ENCODE measurements at places on chromosomes 4 and X.

DNA sequence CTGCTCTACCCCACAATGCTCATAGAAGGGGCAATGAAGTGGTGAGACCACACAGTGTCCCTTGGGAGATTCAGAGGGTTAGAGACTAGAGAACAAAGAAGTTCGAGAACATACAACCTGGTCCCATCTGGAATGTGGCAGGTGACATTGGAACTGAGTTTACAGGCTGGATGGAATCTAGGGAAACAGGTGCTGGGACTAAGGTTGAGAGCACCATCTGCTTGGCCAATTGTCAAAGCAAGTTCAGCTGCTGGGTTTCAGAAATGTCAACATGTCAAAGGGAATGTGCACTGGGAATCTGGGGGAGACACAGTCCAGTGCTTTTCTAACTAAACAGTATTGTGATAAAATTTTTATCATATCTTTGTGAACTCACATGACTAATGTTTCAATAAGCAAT is 15.9 kb upstream of the FAM13A start:
- no peak for DNase-seq

- DNase-seq, result no peak
Measured at GRCh38 chr4:140753329-140753728, 2.9 kb downstream of the TBC1D9 start.

- no peak for DNase-seq
Measured at GRCh38 chrX:9148615-9149399, 114.9 kb upstream of the FAM9B start.

DNA sequence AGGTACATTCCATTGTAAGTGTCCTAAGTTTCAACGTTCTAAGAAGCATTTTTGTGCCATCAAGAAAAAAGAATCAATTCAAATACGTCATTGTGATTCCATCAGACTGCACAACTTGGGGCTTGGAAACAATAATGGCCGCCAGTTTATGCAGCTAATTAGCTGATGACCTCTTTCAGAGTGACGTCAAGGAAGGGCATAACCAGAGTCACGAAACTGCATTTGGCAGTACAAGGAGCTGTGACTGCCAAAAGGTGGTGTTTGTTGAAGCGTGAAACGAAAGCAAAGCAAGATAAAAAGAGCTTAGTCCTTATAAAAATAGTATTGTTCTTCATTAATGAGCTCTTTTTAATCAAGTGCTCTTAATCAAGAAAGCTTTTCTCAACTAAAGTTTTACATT is 81.1 kb upstream of the SH3RF1 start:
- no peak for DNase-seq

DNA sequence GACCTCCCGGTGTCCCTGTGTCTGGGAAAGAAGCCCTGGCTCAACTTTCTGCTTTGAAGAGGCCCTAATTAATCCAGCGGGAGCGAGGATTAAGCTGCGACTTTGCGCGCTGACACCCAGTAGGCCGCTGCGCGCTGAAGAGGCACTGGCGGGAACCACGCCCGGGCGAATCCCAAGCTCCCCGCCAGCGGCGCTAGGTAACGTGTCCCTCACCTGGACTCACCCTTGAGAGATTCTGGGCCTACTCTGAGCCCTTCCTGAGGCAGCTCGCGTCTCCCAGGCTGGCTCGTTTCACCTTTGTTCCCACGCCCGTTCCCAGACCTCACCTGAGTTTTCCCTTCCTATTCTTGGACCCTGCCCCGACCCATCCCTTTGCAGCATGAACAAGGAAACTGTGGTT is 616 bp upstream of the KLHL34 start:
- no peak for DNase-seq

DNA sequence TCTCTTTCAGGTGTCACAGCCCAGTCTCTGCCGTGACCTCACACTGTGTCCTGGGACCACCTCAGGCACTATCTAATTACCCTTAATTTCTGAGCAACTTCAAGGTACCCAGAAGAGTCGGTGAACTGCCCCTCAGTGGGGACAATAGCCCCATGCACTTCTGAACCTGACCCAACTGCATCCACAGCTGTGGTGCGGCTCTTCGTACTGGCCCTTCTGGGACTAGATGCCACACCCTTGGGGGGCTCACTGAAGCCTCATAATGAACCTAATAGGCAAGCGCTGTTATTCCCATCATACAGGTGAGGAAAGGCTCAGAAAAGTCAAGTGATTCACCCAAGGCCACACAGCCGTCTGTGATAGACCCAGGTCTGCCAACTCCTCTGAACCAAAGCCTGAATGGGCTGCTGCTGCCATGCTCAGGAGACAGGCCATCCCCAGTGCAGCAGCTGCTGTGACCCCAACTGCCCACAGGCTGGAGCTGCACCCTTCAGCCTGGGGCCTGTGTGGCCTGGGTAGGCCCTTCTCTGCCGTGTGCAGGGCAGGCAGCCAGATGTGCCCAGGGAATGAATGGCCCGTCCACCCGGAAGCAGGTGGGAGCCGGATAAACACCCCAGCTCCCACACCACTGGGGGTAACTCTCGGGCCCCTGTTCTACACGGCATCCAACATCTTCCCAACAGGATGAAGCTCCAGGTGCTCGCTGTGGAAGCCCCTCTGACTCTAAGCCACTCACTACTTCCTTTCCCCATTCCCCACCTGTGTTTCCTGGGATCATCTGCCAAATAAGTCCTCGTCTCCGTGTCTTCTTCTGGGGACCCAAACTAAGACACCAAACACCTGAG is 35.9 kb downstream of the HMX1 start:
- no peak for DNase-seq

- DNase-seq, result no peak
Measured at GRCh38 chr4:161604516-161605300, 559.1 kb downstream of the FSTL5 start.

- no peak for DNase-seq
Measured at GRCh38 chrX:27086237-27086636, 376.9 kb downstream of the PPP4R3C start.

- DNase-seq, result no peak
Measured at GRCh38 chrX:110614596-110614995, 181.0 kb downstream of the CHRDL1 start.

DNA sequence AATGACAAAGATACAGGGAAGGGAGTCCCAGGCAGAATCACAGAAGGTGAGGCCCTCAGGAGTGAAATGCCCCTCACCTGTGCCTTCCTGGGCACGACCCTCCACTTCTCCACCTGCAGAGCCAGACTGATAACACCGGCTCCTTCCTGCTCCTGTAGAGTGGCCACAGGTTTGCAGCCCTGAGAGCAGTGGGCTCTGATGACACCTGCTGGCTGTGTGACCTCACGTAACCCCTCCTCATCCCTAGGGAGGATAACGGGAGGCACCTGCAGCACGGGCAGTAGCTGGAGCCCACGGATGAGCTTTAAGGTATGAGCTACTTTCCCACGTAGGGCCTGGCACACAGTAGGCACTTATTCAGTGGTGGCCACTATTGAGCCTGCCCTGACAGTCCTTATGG is 25.5 kb upstream of the MAN2B2 start:
- no peak for DNase-seq

DNA sequence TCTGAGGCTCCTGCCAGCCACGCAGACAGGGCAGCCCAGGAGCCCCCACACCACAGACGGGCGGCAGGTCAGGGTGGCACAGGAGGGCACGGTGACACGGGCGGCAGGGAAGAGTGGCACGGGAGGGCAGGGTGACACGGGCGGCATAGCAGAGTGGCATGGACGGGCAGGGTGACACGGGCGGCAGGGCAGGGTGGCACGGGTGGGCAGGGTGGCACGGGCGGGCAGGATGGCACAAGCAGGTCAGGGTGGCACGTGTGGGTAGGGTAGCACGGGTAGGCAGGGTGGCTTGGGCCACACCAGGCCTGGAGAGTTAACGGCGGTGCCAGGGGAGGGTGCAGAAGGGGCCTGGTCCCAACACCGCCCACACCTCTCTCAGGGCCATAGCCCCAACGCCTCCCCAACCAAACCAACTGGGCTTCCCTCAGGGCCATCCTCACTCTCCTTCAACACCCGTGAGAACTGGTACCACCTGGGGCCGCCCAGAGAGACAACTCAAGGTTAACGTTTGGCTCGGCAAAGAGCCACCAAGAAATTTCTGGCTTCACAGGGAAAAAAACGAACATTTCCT is 3.4 kb downstream of the CTBP1 start:
- DNase-seq, result no peak

GRCh38 chr4:33837043-33837838 is 2407.1 kb downstream of the ARAP2 start:
- peak; percentile 50 for DNase-seq

GRCh38 chr4:86565651-86566050 is 28.5 kb upstream of the PTPN13 start:
- no peak for DNase-seq

DNA sequence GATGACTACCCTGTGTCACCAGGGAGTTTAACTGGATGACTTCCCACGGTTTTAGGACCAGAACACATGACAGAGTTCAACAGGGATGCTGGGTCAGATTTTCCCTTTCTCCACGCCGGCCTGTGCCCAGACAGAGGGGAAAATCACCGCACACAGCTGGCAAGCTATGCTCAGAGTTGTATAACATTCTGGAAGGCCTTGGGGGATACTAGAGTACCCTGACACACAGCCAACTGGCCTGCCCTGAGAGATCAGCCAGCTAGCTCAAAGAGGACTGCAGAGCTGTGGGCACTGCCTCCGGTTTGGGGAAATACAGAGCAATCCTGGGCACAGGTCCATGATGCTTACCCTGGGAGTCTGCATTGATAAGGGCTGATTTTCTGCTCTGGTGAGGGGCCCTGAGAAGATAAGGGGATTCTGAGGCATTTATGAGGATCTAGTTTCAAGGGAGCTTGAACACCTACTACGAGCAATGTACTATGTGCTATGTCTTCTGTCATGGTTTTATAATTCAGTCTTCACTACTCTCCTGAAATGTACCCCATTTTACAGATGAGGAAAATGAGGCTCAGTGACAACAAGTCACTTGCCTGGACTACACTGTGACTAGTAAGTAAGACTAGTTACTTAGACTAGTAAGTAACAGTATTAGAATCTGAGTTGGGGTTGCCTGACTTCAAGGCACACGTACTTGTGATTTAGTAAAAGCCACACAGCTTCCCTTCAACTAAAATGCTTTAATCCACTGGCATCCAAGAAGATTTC is 14.7 kb downstream of the C4orf54 start:
- DNase-seq, result no peak

GRCh38 chr4:75995727-75996126 is 5.0 kb upstream of the SDAD1 start:
- peak; percentile 75 for DNase-seq

DNA sequence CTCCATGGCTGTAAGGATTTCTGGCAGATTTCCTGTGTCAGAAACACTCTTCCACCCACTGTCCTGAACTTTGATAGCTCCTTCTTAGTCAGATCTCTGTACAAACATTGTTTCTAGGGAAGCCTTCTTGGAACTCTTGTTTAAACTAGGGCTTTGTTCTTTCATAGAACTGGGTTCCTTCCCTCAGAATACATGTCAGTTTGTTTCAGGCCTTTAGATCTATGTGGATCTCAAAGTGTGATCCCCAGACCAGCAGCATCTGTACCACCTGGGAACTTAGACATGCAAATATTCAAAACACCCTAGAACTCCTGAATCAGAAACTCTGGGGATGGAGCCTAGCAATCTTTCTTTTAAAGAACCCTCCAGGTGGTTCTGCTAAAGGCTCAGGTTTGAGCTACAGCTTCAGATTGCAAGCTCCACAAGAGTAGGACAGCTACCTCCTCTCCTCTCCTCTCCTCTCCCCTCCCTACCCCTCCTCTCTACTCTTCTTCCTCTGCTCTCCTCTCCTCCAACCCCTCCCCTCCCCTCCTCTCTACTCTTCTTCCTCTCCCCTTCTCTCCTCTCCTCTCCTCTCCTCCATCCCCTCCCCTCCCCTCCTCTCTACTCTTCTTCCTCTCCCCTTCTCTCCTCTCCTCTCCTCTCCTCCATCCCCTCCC is 12.7 kb downstream of the RASSF6 start:
- DNase-seq, result no peak

DNA sequence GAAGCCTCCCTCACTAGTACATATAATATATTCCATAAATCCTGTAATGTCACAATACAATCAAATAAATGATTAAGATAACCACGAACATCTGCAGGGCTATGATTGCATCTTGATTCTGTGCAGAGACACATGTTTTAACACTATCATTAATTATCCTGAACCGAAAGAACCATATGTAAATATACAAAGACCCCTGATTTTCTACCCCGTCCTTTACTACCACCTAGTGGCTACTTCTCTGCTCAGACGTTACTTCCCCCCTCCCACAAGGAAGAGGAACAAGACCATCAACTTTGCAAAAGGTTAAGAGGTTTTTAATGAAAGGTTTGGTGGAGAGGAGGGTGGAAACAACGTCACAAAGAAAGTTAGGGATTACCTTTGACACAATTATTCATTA is 134.0 kb downstream of the COL4A6 start:
- peak; percentile 5 for DNase-seq

DNA sequence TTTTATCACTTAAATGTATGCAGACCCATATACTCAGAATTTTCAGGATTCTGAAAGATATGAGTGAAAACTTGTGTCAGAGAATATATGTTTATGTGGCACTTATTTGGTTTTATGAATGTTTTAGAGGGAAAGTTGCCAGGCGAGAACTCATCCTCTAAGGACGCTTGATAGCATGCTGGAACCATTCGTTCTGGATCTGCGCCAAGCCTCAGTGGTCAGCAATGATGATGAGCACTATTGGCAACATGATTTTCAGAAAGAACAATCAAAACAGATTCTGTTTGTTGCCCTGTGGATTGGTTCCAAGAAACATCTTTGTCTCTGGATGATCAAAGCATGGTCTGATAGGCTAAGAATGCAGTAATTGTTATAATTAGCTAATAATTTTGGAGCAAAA is 32.1 kb upstream of the RAPGEF2 start:
- DNase-seq, result no peak

GRCh38 chrX:19372547-19373331 is 29.0 kb downstream of the PDHA1 start:
- DNase-seq, result no peak

DNA sequence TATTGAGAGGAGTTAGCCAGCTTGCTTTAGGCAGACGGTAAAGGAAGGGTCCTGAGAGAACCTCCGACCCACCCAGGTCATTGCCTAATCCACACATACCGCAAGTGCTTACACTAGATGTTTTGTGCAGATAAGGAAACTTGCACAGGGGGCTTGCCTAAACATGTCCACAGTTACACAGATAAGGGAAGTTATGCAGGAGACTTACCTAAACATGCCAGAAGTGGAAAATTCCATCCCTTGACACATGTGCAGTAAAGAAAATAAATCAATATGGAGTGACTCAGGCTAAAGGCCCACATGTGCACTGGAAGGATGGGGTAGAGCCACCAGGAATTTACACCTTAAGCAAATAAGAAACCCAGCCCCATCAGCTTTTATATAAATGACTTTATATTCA is 232.8 kb upstream of the HDX start:
- no peak for DNase-seq

GRCh38 chr4:164251257-164251656 is 502.7 kb upstream of the SMIM31 start:
- no peak for DNase-seq

GRCh38 chr4:150679765-150680343 is 97.9 kb downstream of the MAB21L2 start:
- no peak for DNase-seq

GRCh38 chr4:76773766-76774165 is 124.2 kb downstream of the SOWAHB start:
- no peak for DNase-seq

Measured in RKO (cell line).